ENCODE measurements at places on chromosomes 1 and 21. TPM values are rescaled to one million over a fixed set of nuclear protein-coding genes. Genes with fewer than 3 reads are reported as not detected.

- peaks cover 5% of the 10 kb centered on the region for H3K36me3 ChIP-seq
- no peaks in the 10 kb centered on the region for H3K27me3 ChIP-seq
- peak overlapping the region; percentile 24 for H3K27ac ChIP-seq
- no peak for DNase-seq
- H3K4me1 ChIP-seq, result peaks cover 8% of the 10 kb centered on the region
Observed at GRCh38 chr21:37207441-37208009, 59.6 kb downstream of the VPS26C start.

- H3K36me3 ChIP-seq, result peaks cover 6% of the 10 kb centered on the region
- H3K4me3 ChIP-seq, result no peak overlapping the region
- H3K27ac ChIP-seq, result peak overlapping the region; percentile 81
- no peak for DNase-seq
- H3K27me3 ChIP-seq, result no peaks in the 10 kb centered on the region
Observed at GRCh38 chr21:42539931-42540343, 26.3 kb downstream of the SLC37A1 start.

DNA sequence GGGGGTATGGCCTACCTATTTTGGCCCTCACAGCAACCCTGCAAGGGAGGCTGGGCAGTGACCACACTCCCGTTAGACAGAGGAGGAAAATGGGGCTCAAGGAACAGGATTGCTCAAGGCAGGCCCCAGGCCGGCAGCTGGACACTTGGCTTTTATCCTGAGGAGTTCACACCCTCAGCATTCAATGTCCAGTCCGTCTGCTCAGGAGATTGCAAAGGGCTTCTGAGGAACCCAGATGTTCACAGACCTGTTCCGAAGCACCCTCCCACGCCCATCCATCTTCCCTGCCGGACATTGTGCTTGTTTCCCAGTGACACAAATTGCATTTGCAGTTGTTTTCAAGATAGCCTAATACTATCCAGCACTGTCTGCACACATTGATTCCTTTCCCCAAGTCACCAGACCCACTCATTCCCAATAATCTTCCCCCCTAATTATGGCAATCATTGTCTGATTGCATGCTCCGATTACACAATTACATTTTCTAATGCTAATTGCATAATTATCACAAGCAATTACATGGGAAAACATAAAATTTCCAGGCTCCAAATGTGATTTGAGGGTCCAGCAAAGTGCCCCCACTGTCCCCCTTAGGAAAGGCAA is 4.3 kb upstream of the UBL4B start:
- H3K27me3 ChIP-seq, result peaks cover 46% of the 10 kb centered on the region
- no peak for DNase-seq
- peaks cover 5% of the 10 kb centered on the region for H3K4me1 ChIP-seq
- no peaks in the 10 kb centered on the region for H3K36me3 ChIP-seq
- H3K27ac ChIP-seq, result no peak overlapping the region
- H3K4me3 ChIP-seq, result no peak overlapping the region

Gene CFH
- total RNA-seq, result 23.1 TPM

DNA sequence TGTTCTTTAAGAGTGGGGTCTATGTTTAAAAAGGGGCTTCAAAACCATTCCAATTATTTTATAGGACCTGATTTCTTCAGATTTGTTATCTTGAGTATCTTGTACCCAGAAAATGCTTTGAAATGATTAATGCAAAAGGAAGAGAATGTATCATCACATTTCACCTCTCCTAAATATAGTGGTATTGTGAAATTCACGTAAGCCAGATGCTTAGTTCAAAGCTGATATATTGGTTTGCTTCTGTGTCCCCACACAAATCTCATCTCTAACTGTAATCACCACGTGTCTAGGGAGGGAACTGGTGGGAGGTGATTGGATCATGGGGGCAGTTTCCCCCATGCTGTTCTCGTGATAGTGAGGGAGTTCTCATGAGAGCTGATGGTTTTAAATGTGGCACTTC is 8.5 kb downstream of the SOAT1 start:
- no peaks in the 10 kb centered on the region for H3K27me3 ChIP-seq
- peak overlapping the region; percentile 25 for H3K4me3 ChIP-seq
- DNase-seq, result no peak
- peak overlapping the region; percentile 29 for H3K27ac ChIP-seq
- peaks cover 8% of the 10 kb centered on the region for H3K36me3 ChIP-seq

- no peak overlapping the region for H3K27ac ChIP-seq
- peaks cover 18% of the 10 kb centered on the region for H3K36me3 ChIP-seq
- no peak overlapping the region for H3K4me3 ChIP-seq
- peaks cover 44% of the 10 kb centered on the region for H3K4me1 ChIP-seq
- H3K27me3 ChIP-seq, result no peaks in the 10 kb centered on the region
- DNase-seq, result no peak
Observed at GRCh38 chr1:207858281-207858680, 52.6 kb downstream of the CD34 start.

Gene MX2
- total RNA-seq, result 86.4 TPM

DNA sequence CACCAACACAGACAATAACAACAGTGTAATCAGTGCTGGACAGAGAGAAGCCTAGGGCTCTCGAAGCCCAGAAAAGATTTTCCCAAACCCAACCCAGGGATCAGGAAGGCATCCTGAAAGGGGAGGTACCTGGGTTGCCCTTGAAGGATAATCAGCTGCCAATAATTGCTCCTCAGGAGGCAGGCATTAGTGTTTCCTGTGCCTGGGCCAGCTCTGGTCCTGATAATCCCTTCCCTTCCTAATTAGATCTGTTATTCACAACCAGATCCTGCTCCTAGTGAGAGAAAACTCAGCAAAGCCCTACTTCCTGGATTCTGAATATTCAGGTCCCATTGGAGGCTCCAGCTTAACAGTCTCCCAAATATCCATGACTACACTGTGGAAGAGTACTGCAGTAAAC is 117.4 kb downstream of the DMRTA2 start:
- H3K36me3 ChIP-seq, result no peaks in the 10 kb centered on the region
- no peak for DNase-seq
- peaks cover 9% of the 10 kb centered on the region for H3K27me3 ChIP-seq
- H3K4me1 ChIP-seq, result no peaks in the 10 kb centered on the region
- no peak overlapping the region for H3K4me3 ChIP-seq

Gene AMY1B
- not detected for total RNA-seq

Gene ITLN2
- not detected for total RNA-seq

GRCh38 chr1:39951926-39952325 is 3.0 kb upstream of the MFSD2A start:
- DNase-seq, result no peak
- no peak overlapping the region for H3K4me3 ChIP-seq
- H3K27me3 ChIP-seq, result no peaks in the 10 kb centered on the region
- no peak overlapping the region for H3K27ac ChIP-seq
- no peaks in the 10 kb centered on the region for H3K36me3 ChIP-seq

GRCh38 chr1:32399843-32400242 is 5.6 kb upstream of the BSDC1 start:
- no peak for DNase-seq
- no peak overlapping the region for H3K4me3 ChIP-seq
- H3K4me1 ChIP-seq, result peaks cover 6% of the 10 kb centered on the region
- no peaks in the 10 kb centered on the region for H3K27me3 ChIP-seq
- H3K27ac ChIP-seq, result no peak overlapping the region

DNA sequence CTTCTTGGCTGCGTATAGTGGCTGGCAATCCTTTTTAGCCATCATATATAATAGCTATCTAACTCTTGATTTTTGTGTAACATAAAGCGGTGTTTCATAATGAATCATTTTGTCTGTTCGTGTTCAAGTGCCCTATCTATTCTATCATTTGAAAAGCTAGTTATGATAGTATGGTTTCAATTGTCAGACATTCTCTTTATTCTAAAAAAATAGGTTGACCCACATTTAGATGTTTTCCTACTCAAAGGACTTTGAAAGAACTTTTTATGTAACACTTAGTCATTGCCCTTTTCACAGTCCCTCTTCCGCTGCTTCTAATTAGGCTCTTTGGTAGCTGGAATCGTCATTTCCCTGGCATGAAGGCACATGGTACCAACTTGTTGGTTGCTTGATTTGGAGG is 272.2 kb upstream of the B3GALT2 start:
- H3K36me3 ChIP-seq, result no peaks in the 10 kb centered on the region
- H3K4me1 ChIP-seq, result peaks cover 31% of the 10 kb centered on the region
- H3K4me3 ChIP-seq, result peak overlapping the region; percentile 66
- DNase-seq, result peak; percentile 29
- H3K27me3 ChIP-seq, result no peaks in the 10 kb centered on the region

GRCh38 chr1:58003059-58003458 is 543.5 kb downstream of the OMA1 start:
- H3K4me3 ChIP-seq, result no peak overlapping the region
- H3K27me3 ChIP-seq, result peaks cover 46% of the 10 kb centered on the region
- no peak for DNase-seq
- no peak overlapping the region for H3K27ac ChIP-seq
- no peaks in the 10 kb centered on the region for H3K4me1 ChIP-seq

DNA sequence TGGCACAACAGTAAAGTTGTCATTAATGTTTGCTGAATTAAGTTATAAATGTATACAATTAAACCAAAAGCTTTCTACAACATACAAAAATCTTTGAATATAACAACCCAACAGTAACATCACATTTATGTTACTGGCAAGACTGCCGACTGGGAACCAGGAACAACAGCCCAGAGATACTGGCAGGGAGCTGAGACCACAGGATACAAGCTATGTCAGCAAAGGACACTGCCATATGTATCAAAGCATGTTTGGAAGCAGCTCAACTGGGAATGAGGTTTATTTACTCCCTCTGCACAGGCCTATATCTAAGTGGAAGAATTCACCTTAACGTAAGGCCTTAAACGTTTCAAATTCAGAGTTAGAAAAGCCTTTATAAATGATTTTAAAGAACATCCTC is 50.4 kb downstream of the ARHGAP29 start:
- H3K36me3 ChIP-seq, result peaks cover 2% of the 10 kb centered on the region
- no peak overlapping the region for H3K27ac ChIP-seq
- DNase-seq, result no peak
- H3K4me1 ChIP-seq, result no peaks in the 10 kb centered on the region

DNA sequence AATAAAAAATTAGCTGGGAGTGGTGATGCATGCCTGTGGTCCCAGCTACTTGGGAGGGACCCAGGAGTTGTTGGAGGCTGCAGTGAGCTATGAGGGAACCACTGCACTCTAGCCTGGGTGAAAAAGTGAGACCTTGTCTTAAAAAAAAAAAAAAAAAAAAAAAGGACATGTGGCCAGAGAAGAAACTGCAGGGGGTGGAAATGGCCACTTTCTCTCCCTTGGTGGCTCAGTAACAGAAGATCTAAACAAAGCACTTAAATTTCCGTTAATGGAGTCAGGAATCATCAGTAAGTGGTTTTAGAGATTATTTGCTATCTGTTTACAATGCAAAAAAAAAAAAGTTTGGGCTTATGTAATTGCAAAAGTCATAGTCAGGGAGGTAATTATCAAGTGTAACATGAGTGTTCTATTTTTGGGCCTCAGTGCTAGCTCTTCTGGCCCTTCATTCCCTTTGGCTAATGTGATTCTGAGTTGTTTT is 19.3 kb upstream of the OPRD1 start:
- no peak overlapping the region for H3K4me3 ChIP-seq
- H3K36me3 ChIP-seq, result peaks cover 11% of the 10 kb centered on the region
- peaks cover 5% of the 10 kb centered on the region for H3K4me1 ChIP-seq
- no peak overlapping the region for H3K27ac ChIP-seq
- H3K27me3 ChIP-seq, result peaks cover 49% of the 10 kb centered on the region

DNA sequence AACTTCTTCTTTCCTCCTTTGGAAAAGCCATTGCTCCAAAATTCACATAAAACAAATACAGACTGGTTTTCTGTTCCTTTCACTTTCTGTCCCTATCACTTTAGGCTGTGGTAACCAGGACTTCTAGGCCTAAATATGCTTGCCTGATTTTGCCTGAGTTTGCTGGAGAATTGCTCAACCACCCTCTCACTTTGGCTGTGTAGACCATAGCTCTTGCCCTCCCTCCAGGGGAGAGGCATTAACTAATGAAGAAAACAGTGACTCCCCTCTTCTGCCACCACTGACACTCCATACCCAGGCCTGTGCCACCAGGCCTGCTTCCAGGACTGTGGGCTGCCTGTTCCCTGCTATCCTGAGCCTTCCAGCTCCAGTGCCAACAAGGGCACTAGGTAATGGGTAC is 163.5 kb downstream of the TOMM20 start:
- no peaks in the 10 kb centered on the region for H3K36me3 ChIP-seq
- DNase-seq, result no peak
- H3K4me1 ChIP-seq, result peaks cover 52% of the 10 kb centered on the region
- peak overlapping the region; percentile 77 for H3K4me3 ChIP-seq
- peak overlapping the region; percentile 91 for H3K27ac ChIP-seq
- no peaks in the 10 kb centered on the region for H3K27me3 ChIP-seq

DNA sequence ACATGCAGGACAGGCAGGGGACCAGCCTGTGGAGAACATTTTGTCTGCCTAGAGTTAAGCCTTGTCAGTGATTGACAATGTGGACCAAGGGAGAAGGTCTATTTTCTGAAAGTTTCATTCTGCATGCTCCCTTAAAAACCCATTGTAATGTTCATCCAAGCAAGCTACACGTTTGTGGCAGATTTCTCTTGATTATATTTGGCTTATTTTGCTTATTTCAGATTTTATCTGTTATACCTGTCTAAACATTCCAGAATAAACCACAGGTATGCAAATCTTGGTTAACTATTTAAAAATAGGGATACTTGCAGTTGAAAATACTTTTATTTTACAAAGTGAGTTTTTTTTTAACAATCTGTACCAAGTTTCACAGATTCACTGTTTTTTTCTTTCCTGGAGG is 78.2 kb upstream of the F3 start:
- DNase-seq, result no peak
- no peak overlapping the region for H3K27ac ChIP-seq
- H3K4me3 ChIP-seq, result no peak overlapping the region
- peaks cover 8% of the 10 kb centered on the region for H3K27me3 ChIP-seq
- peaks cover 2% of the 10 kb centered on the region for H3K4me1 ChIP-seq

Gene COL11A1
- not detected for total RNA-seq

Gene SPATA17
- total RNA-seq, result not detected

Gene TRIM62
- 29.4 TPM for total RNA-seq

- DNase-seq, result no peak
- no peaks in the 10 kb centered on the region for H3K36me3 ChIP-seq
- peaks cover 13% of the 10 kb centered on the region for H3K4me1 ChIP-seq
- H3K27ac ChIP-seq, result no peak overlapping the region
Observed at GRCh38 chr1:218353656-218354055, 8.5 kb downstream of the TGFB2 start.

Gene KRTAP13-4
- total RNA-seq, result not detected

Gene DNAI4
- 7.2 TPM for total RNA-seq

Gene ASB17
- not detected for total RNA-seq

Gene OR2T11
- not detected for total RNA-seq

Gene LEMD1
- total RNA-seq, result not detected

- H3K27me3 ChIP-seq, result peaks cover 15% of the 10 kb centered on the region
- no peaks in the 10 kb centered on the region for H3K36me3 ChIP-seq
- H3K4me3 ChIP-seq, result no peak overlapping the region
- no peak for DNase-seq
- no peak overlapping the region for H3K27ac ChIP-seq
Observed at GRCh38 chr1:27071049-27071416, 58.4 kb upstream of the TENT5B start.

Gene CCDC27
- not detected for total RNA-seq

Gene CRNN
- not detected for total RNA-seq

Gene FCGR3A
- 4.3 TPM for total RNA-seq

Gene PLEKHN1
- 3.4 TPM for total RNA-seq
